ENCODE measurements at places on chromosomes 1 and 21.

DNA sequence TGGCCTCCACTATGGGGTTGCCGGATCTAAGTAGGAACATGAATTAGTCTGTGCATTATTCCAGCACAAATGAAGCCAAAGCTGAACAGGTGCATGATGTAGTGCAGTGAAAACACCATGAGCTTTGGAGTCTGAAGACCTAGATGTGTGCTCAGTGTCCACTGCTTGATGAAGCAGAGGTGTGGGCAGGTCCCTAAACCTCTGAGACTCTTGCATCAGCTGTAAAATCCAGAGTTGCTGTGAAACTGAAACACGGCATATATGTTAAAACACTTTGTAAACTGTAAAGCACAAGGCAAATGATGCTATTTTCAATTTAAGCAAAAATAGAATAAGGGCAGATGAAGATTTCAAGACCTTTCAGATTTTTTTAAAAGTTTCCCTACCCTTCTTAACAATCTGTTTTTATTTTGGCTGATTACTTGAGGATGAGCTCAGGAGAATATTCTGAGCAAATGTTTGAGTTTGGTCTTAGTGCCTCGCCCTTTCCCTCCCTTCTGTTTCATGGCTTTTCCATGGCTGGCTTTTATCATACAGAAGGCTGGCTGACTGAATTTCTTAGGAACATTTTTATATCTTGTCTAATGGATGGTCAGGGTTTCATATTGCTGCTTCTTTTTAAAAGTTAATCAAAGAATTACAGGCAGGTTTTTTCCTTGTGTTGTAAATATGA lies 221.8 kb downstream of the NTNG1 start:
- no peak for DNase-seq

- no peak for DNase-seq
Observed at GRCh38 chr1:150762552-150762951, 3.0 kb downstream of the CTSS start.

DNA sequence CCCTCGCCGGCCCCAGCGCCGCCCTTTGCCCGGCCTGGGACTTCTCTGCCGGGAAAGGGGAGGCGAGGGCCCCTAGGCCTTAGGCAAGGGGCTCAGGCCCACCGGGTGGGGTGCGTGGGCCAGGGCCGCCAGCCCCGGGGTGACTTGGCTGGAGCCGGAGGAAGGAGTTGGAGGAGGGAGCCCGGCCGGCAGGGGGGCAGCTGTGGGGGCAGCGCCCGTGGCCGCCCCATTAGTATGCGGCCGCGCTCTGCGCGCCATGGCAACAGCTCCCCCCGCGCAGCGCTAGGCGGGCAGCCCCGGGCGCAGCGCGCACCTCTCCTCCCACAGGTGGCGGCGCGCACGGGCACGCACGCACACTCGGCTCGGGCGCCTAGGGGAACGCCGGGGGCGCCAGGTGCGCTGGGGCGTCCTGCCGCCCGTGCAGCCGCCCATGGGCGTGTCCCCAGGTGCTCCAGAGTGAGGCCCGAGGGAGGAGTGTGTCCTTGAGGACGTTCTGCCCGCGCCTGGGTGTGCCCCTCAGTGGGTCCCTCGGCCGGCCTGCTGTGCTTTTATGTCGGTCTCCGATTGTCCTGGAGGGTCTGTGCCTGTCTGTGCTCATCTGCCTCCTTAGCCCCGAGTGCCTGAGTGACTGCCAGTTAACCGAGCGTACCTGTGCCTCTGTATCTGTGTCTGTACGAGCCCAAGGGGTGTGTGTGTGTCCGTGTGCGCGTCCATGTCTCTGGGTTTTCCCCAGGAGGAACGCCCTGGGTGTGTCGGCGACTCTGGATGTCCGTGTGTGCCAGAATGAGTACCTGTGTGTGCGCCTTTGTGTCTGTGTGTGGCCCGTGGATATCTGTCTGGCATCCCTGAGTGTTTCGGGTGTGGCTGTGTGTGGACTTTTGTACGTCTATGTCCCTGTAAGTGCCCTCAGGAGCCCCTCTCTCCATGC lies 38.2 kb upstream of the WASF2 start:
- peak; percentile 83 for DNase-seq

DNA sequence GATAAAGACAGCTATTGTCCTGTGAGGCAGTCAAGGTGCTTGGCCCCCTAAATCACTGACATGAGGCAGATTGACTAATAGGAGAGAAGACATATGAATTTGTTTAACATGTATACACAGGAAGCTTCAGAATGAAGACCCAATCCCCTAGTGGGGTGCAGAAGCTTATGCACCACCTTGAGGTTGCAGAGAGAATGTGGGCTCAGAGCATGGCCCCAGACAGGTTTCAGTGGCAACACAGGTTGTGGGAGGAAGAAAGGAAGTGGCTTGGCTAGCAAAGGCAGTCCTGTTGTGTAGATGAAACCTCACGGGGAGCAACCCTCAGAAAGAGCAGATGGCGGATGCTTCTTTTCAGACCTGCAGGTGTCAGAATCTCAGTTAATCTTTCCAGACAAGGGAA lies 37.0 kb upstream of the PARP1 start:
- DNase-seq: no peak

DNA sequence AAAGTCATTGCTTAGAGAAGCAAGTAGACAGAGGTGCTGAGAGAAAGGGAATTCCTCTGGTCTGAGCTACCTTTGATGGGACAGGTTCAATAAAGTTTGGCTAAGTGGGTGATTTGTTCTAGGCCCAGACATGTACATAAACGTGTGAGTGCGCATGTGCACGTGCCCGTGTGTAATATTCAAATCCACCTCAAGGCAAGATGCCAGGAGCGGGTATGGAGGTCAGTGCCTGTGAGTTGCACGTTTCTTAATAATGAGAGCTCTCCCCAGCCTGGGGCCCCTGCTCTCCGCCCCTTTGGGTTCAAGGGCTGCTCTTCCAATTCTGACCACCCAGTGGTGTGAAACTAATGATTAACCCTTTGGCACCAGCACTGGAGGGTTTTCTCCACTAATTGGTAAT lies 53.8 kb upstream of the LMO4 start:
- DNase-seq: no peak

GRCh38 chr1:5507340-5507739 lies 484.9 kb downstream of the NPHP4 start:
- no peak for DNase-seq
